ENCODE measurements at places on chromosomes 13 and 19.

GRCh38 chr13:77872995-77873394 lies 45.6 kb downstream of the EDNRB start:
- DNase-seq: no peak

GRCh38 chr13:35716186-35716585 lies 239.7 kb upstream of the MAB21L1 start:
- DNase-seq: no peak

GRCh38 chr13:79585033-79585432 lies 104.1 kb downstream of the NDFIP2 start:
- DNase-seq: no peak

GRCh38 chr13:47859165-47859564 lies 141.9 kb downstream of the SUCLA2 start:
- no peak for DNase-seq

GRCh38 chr19:54029930-54030490 lies 33.7 kb downstream of the VSTM1 start:
- peak; percentile 9 for DNase-seq

DNA sequence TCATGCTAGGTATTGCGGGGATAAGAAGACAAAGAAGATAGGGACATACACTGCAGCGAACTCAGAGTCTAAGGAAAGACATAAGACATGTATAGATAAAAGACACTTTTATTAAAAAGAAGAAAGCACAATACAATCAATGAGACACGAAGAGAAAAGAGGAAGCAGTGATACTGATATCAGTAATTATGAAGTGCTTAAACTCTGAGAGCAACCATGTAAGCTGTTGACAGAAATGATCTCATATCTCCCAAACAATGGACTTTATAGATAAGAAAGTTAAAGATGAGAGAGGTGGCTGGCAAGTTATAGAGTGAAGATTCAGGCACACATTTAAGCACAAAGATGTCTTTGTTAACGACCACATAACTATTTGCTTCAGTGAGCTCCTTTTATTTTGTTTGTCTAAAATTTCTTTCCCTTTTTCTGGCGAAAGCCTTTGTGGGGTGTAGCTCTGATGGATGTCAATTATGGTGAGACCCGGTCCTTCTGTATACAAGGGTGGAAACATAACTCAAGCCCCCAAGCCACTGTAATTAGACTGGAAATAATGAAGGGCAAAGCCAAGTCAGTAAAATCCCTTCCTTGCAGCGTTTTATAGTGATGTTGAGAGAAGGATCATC lies 818.0 kb upstream of the SLC10A2 start:
- no peak for DNase-seq

DNA sequence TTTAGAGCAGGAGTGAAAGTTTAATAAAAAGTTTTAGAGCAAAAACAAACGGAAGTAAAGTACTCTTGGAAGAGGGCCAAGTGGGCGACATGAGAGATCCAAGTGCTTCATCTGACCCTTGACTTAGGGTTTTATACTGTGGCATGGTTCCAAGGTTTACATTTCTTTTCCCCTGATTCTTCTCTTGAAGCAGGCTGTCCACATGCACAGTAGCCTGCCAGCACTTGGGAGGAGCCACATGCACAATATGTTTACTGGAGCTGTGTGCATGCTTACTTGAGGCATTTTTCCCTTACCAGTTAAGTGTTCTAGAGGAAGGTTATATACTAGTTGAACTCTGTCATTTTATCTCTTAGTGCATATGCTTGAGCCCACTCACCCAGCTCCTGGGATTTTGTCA lies 295.6 kb downstream of the TBC1D4 start:
- DNase-seq: no peak

DNA sequence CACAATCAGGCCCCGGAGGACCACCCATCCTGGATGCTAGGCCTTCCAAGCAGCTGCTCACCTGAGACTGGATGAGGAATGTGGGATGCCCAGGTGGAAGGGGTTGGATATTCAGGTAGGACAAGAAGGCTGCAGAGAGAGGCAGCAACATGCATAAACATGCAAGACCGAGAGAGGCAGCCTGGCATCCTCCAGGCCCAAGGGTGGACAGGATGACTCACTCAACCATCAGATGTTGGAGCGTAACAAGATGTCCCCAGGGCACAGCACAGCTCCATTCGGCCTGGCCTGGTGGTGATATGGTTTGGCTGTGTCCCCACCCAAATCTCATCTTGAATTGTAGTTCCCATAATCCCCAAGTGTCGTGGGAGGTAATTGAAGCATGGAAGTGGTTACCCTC lies 10.0 kb upstream of the CABP5 start:
- DNase-seq: no peak

DNA sequence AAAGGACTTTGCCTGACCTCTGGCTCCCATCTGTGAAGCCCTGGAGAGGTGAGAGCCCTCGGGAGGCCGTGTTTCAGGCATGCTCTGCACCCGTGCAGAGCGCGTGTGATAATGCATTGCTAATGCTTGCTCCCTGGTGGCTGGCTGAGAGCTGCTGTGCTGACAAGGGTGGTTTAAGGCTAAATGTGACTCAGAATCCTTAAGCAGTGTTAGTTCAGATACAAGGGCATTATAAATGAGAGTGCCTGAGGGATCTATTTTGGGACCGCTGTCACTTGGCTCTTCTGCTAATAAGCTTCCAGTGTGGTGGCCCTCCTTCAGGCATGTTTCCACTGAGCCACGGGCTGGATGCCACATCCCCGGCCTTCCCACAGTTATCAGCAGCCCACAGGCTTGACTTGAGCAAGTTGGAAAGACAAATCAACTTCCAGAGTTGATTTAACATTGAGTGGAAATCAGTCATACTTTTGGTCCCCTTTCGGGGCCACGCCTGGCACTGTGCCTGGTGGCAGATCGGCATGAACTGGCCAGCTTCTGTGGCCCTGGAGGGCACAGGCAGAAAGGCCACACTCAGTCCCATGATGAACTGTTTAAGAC lies 17.0 kb downstream of the ALOX5AP start:
- DNase-seq: no peak

DNA sequence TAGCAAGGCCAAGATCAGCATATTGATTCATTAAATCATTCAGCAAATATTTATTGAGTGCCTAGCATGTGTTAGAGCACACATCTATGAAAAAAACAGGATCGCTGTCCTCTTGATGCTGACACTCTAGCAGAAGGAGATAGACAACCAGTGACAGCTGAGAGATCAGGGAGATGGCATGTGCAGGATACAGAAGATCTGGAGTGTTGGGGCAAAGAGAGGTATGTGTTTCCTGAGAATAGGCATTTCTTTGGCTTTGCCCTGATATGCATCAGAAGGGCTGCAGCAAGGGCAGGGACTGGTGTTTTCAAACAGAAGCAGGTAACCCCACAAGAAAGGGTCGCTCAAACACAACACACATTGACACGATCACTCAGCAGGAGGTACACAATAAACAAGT lies 423.4 kb downstream of the FOXO1 start:
- no peak for DNase-seq

DNA sequence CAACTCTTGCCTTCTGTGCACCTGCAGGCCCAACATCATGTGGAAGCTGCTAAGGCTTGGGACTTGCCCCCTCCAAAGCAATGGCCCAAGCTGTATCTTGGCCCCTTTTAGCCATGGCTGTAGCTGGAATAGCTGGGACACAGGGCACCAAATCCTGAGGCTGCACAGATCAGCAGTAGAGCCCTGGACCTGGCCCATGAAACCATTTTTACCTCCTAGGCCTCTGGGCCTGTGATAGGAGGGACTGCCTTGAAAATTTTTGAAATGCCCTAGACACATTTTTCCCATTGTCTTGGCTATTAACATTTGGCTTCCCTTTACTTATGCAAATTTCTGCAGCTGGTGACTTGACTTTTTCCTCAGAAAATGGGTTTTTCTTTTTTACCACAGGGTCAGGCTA lies 68.7 kb downstream of the ING1 start:
- no peak for DNase-seq

- no peak for DNase-seq
Observed at GRCh38 chr19:30204721-30205120, 167.5 kb upstream of the ZNF536 start.

- DNase-seq: no peak
Observed at GRCh38 chr19:3683405-3684053, 16.7 kb downstream of the PIP5K1C start.

DNA sequence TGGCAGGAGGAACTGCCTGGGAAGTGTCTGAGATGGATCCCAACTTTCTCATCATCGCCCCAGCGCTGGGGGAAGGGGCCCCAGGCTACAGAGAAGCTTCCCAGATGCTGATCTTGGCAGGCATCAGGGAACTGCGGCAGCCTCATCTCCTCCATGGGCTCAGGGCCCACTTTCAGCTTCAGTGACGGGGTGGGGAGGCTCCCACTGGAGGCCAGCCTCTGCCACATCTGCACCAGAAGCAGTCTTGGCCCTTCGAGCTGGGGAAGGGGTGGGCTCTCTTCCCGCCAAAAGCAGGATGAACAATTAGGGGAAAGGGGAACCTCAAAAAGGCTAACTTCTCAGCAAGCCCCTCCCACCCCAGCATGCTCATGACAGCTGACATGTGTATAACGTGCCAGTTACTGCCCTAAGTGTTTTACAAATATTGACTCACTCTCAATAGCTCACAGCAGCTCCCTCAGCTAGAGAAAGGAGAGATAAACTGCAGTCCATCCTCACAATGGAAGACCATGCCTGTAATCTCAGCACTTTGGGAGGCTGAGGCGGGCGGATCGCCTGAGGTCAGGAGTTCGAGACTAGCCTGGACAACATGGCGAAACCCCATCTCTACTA lies 7.1 kb upstream of the S1PR2 start:
- peak; percentile 91 for DNase-seq

DNA sequence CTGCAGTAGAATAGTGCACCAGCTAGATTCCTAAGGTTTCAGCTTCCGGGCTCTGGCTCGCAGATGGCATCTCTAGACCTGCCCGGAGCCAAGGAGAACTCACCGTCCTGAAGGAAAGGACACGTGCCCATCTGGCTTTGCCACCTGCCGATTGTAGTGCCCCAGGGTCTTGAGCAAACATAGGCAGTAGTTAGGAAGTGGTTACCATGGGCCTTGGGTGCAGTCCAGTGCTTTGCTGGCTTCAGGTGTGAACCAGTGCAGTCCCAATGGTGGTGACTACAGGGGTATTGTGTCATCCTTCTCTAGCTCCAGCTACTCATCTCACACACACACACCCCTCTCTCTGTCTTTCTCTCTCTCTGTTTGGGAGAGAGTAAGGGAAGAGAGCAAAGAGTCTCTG lies 61.4 kb upstream of the TEX29 start:
- DNase-seq: no peak

DNA sequence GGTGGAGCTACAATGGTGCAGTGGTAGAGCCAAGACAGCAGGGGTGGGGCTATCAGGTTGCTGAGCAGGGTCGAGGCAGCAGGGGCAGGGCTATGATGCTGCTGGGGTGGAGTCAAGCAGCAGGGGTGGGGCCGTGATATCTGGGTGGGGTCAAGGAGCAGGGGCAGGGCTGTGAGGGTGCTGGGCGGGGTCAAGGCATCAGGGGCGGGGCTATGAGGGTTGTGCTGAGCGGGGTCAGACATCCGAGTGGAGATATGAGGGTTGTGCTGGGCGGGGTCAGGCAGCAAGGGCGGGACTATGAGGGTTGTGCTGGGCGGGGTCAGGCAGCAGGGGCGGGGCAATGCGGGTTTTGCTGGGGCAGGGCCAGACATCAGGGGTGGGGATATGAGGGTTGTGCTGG lies 14.7 kb downstream of the HCN2 start:
- DNase-seq: no peak

DNA sequence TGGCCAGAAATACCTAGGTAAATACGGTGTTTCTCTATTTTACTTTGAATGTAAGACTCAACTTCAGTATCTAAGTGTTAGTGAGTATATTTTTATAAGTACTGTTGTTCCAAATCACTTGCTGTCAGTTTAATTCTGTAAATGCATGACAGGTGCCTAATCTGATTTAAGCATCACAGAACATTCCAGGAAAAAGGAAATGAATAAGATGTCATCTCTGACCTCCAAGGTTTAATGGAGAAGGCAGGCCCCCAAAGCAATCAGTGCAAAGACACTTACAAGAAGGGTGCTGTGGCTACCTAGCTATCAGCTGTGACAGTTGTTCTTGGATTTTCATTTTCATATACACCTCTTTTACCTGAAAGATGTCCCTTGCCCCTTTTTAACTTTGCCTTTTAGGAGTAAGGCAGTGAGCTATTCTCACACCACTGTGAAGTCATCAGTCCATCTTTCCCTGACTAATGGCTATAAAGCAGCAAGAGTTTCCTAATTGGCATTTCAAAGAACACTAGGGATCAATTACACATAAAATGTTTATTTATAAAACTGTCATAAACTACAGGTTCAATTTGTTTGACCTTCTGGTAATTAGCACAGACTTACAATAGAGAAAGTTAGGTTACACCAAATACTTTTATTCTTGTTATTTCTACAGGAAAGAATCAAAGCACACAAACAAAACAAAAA lies 427.6 kb downstream of the SPRY2 start:
- no peak for DNase-seq

DNA sequence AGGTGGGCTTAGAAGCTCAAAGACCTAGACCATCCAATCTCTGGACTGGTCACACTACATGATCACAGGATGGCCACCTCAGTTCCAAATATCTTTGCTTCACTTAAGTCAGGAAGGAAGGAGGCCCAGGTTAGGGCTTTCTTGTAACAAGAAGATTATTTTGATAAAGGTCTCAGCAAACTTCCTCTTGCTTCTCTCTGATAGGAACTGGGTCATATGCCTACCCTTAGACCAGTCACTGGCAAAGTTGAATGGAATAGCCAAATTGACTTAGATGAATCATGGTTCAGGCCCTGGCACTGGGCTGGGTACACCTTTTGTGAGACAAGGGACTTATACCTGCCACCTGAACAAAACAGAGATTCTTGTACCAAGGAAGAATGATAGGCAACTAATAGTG lies 11.0 kb downstream of the FRY start:
- DNase-seq: no peak

GRCh38 chr13:26325876-26326275 lies 71.9 kb downstream of the CDK8 start:
- no peak for DNase-seq

GRCh38 chr19:57537953-57538547 lies 10.9 kb downstream of the ZNF549 start:
- DNase-seq: no peak

- DNase-seq: no peak
Observed at GRCh38 chr13:30331331-30331771, 24.0 kb upstream of the KATNAL1 start.

GRCh38 chr19:4911786-4912672 lies 2.7 kb downstream of the UHRF1 start:
- no peak for DNase-seq

- DNase-seq: peak; percentile 60
Observed at GRCh38 chr19:33510462-33511194, 11.0 kb downstream of the PEPD start.

DNA sequence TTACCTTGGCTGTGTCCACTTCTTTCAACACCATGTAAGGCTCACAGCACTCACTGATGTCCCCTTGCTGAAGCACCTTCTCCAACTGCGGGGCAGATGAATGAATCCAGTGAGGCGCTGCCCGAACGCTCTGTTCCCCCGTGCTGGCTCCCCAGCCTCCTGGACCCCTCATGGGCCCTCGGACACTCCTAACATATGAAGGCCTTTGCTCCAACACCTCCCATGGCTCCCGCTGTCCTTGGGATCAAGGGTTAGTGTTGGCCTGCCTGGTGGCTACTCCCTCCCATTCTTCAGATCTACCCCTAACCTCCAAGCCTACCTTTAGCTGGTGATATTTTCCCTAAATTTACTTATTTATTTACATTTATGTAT lies 4.4 kb downstream of the ANGPTL8 start:
- DNase-seq: no peak

Measured in NCI-H1092 (cell line).